Activated CD4-positive, alpha-beta T cell treated with anti-CD3 and anti-CD28 coated beads for 48 hours (primary cell): ENCODE measurements at places on chromosomes 6 and 20.

DNA sequence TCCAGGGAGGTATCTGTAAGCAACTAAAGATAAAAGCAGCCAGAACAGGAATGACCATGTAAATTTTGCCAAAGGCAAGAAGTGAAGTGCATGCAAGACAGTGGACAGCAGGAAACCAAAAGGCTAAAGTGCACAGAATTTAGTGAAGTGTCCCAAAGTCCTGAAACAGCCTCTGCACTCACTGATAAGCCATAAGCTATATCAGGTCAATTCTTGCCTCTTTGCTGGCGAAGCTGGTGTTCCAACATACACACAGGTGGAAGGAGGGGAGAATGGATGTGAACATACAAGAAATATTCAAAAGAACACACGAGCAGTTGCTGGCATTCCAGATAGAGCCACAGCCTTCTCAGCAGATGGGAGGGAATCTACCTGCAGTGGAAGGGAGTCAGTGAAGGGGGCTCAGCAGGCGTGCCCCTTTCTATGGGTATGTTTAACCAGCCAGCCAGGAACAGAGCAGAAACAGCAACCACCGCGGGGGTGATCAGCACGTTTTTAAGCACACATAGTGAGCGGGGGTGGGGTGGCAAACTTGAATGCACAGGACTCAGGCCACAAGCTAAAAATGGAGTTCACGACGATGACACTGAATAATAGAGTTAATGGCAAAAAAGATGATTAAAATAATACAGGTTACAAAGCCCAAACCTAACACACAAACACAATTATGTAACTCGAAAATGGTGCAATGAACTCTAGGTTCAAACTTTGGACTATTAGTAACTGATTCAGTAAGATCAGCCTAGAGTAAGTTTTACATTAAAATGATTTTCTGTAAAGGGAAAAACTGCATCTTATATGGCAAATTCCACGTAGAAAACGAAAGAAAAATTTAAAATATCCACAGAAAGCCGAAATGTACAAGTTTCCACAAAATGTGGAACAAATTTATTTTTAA is 1.2 kb downstream of the ECI2 start:
- DNase-seq, result peak; percentile 60

DNA sequence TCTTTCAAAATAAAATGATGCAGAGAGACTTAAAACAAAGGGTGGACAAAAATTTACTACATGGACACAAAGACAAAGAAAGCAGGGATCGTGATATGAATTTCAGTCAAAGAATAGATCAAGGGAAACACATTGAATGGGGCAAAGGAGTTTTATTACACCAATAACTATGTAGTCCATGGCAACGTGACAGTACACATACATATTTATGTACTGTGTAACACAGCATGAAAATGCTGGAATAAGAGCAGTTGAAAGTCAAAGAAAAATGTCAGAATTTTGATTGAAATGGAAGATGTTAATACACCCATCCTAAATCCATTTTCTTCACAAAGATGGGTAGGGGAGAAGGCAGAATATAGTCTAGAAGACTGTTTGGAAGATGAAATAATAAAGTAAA is 9.4 kb upstream of the RIN2 start:
- no peak for DNase-seq

DNA sequence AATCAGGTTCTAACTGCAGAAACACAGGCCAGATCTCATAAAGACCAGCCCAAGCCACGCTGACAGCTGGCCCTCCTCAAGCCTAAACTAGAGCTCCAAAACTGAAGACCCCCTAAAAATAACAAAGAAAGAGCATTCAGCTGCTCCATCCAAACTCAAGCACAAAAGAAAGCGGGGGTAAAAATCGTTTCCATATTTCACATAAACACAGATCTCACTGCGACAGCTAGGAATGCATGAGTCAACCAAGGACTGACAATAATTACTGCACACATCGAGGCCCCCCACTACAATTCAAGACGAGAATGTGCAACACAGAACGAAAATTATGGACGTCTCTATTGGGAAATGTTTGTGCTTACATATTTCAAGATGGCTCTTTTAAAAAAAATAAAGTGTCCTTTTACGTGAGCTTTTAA is 31.1 kb downstream of the CNKSR3 start:
- no peak for DNase-seq

DNA sequence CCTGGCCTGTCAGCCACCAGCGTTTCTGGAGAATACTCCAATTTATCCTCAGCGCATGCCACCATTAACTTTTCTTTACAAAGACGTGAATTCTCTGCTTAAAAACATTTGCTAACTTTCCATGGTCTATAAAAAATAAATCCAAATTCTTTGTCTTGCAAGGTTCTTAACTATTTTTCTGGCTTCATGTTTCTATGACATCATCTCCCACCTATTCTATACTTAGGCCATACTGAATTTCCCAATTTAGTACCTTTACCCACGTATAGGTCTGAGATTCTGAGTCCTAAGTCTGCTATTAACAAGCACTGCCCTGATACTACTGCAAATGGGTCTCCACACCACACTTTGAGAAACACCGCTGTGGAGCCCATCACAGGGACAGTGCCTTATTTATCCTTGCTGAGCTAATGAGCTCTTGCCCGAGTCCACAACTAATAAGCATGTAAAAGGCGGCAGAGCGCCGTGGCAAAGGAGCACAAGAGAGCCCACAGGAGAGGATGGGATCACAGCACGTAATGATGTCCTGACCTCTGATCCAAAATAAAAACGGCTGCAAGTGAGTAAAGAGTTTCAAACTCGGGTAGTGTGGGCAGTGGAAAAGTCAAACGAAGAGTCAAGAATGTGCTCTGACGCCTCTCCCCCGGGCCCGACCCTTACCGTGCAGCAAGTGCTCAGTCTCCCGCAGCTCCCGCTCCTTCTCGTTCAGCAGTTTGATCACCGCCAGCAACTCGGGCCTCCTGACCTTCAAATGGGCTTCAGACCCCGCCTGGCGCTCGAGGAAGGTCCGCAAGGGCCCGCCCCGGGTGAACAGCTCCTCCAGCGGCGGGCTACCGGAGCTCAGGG is 519 bp downstream of the MTRF1L start:
- DNase-seq, result peak; percentile 32

- no peak for DNase-seq
These were observed 206.8 kb upstream of the SMLR1 start for GRCh38 chr6:130620338-130620781.

- no peak for DNase-seq
These were observed 11.1 kb upstream of the KIAA1755 start for GRCh38 chr20:38271608-38272120.

GRCh38 chr6:158004701-158005095 is 23.0 kb downstream of the SYNJ2 start:
- no peak for DNase-seq

GRCh38 chr6:166952567-166953486 is 3.5 kb downstream of the RNASET2 start:
- DNase-seq, result peak; percentile 70

DNA sequence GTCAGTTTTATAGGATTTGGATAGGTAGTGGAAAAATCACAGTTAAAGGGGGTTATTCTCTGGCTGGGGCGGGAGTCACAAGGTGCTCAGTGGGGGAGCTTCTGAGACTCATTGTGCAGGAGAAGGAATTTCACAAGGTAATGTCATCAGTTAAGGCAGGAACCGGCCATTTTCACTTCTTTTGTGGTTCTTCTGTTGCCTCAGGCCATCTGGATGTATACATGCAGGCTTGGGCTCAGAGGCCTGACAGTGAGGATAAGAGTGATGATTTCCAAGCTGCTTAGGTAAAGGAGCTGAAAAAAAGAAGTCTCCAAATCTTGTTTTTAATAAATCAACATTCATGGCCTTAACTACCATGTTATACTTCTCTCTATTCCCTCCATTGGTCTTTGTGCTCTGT is 622.9 kb upstream of the ID4 start:
- no peak for DNase-seq

GRCh38 chr6:37171970-37172812 is 2.2 kb downstream of the PIM1 start:
- DNase-seq, result peak; percentile 93

- peak; percentile 2 for DNase-seq
These were observed 39.4 kb upstream of the RFPL4B start for GRCh38 chr6:112307707-112308106.

DNA sequence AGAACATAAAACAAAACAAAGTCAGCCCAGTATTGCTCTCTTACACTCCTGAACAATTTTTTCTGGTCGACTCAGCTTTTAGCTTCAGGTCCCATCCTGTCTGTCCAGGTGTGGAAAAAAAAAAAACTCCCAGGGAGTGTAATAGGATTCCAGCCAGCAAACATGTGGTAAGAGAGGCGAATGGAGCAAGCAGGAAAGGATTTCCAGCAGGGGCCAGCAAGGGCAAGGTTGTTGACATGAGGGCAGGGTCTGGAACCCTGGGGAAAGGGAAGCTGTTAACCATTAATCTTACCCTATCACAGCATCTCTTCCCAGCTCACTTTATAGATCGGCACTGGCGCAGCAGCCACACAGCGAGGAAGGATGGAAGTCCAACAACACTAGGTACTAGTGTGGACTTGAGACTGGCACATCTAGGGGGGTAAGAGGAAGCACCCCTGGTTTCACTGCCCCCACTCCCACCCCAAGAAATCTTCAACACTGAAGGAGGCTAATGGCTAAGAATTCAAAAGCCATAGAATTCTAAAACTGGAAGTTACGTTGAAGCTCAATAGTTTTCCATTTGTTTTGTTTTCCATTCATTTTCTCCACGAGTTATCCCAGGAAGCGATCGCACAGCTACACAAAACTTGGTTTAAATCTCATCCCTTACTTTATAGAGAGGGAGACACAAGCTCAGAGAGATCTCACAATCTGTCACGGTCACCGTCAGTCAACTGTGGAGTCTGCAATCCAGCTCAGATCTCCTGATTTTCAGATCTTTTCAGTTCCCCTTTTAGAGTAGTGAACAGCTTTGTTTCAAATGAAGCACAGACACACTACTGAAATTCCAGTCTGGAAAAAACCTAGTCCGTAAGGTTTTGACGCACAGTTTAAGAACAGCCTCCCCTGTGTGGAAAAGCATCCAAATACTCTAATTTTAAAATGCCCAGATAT is 53.3 kb downstream of the SLC22A23 start:
- DNase-seq, result no peak

GRCh38 chr6:86969573-86969972 is 32.2 kb downstream of the HTR1E start:
- DNase-seq, result no peak

DNA sequence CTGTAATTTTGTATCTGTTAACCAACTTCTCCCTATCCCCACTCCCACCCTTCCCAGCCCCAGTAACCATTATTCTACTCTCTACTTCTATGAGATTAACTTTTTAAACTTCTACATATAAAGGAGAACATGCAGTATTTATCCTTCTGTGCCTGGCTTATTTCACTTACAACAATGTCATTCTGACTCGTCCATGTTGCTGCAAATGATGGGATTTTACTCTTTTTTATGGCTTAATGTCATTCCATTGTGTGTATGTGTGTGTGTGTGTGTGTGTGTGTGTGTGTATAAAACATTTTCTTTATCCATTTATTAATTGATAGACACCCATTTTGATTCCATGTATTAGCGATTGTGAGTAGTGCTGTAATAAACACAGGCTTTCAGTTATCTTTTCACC is 76.1 kb downstream of the COL19A1 start:
- no peak for DNase-seq

DNA sequence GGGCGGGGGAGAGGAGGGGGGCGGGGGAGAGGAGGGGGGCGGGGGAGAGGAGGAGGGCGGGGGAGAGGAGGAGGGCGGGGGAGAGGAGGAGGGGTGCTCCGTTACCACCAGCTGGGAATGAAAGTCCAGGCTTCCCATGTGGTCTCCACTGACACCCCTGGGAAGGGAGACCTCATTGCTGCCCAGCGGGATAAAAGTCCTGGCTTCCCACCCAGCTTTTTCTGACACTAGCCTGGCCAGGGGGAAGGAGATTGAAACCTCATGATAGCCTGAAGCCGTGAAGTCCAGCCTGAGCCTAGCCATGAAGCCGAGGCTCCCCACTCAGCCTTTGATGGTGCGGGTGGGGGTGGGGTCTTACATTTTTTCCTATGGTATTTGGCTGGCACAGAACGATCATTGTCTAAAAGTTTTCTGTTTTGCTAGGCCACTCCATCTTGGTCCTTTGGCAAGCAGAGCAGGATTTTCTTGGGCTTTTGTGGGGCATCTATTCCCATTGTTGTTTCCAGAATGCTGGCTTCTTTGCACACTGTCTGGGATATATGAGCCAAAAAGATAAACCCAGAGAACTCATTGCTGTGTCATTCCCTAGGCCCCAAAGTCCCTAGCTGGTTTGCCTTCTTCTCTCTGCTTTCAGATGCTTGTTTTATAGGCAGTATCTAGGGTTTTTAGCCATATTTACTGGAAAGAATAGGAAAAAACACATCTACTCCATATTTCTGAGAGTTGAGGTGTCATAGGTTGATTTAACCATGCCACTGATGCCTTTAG is 67.9 kb upstream of the RNF24 start:
- no peak for DNase-seq

DNA sequence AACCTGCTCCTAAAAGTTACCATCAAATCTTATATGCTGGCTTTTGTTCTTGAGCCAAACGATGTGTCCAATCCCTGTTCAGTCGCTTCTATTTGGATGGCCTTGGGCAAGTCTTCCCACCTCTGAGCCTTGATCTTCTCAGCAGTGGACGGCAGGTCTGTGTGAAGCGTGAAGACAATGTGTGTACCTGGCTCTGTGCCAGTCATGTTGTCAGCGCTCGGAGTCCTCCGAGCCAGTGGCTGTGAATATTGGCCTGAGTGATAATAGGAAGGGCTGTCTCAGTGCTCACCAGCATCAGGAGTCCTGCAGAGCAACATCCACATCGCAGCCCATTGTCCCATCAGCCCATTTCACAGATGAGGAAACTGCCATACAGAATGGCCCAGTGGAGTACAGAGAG is 219.0 kb downstream of the CDC5L start:
- no peak for DNase-seq

DNA sequence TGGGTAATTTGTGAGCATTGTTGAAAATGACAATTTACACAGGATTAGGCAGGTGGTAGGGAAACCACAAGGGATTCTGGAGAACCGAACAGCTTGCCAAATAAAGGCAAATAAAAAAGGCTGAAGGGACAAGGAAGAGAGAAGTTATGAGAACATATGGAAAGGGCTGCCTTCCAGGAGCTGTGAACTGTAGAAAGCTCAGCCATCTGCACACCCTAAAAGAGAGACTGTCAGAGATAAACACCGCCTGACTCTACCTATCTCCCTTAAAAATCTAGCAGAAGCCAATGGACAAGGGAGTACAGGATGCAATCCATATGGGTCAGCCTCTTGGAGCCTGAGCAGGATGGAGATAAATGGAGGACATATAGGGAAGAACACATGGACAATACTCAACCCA is 12.7 kb upstream of the SLC17A1 start:
- DNase-seq, result no peak
